ENCODE measurements at places on chromosomes 1 and 21.

- DNase-seq = peak; percentile 78
Observed at GRCh38 chr1:207944571-207944970, 33.6 kb upstream of the CD34 start.

DNA sequence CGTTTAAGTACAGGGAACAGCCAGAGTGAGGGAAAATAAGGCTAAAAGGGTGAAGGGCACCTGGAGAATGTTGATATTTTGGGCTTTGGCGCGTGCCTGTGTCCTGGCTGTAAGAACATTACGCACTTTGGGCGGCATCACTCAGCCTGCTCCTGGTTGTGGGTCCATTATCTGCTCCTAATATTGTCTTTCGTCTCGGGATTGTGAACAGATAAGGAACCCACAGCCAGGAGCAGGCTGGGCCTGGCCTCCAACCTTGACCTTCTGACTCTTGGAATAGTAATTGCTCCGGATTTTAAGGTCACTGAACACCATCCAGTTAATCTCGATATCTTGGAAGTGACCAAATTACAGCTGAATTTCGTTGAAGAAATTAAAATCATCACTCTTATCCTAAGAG, 61.9 kb downstream of the TCP10L start:
- DNase-seq = peak; percentile 48

DNA sequence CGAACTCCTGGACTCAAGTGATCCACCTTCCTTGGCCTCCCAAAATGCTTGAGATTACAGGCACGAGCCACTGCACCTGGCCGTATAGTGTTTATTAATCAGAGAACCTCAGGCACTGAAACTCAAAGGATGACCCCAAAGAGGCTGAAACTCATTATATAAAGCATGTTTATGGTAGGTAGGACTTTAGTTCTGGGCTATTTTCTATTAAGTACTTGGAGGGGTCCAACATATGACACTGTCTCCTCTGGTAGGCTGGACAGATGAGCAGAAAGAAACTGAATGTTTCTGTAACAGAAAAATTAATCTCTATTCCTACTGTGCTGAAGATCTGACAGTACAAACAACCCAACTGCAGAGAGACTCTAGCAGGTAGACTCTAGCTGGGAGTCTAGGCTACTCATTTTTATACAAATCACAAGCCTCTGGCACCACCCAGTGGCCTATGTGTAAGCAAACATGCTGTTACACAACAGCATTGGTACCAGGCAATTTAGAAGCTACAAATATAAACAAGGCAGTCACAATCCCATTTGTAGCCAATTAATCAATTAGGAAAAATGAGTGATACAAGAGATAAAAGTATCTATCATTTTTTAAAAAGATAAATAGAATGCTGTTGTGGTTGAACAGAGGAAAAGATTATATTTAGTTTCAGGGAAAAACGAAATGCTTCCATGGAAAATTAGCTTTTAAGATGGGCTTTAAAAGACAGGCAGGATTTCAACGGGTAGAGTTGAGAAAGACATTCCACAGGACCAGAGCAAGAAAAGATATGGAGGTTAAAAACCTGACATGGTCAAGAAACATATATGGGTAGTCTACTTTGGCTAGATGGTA, 10.4 kb downstream of the DCAF8 start:
- DNase-seq = peak; percentile 57

DNA sequence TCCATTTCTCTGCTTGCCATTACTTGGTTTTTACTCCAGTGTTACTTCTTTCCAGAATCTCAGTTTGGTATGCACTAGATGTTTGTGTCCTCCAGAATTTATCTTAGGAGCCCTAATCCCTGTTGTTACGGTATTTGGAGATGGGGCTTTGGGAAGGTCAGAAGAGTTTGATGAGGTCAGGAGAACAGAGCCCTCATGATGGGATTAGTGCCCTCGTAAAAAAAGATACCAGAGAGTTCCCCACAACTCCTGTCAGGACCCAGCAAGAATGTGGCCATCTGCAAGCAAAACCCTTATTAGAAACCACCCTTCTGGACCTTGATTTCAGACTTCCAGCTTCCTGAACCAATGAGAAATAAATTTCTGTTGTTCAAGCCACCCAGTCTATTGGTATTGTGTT, 98.0 kb downstream of the ADAMTS1 start:
- DNase-seq = no peak

DNA sequence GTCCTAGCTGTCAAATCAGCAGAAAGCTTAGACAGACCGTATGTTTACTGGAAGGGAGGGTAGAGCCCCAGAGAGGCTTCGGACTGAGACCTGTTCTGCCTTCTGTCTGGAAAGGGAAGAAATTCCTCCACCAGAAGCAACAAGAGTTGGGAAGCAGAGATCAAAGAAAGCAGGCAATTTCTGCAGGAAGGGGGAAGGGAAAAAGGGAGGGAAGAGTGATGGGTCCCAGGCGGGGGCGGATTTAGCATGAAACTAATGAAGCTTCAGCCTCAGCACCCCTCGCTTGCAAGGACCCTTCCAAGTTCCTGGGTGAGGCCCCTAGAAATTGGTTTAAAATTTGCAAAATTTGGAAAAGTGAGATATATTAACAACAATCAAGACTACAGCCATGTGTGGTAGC, 26.6 kb upstream of the FAM20B start:
- DNase-seq = no peak

DNA sequence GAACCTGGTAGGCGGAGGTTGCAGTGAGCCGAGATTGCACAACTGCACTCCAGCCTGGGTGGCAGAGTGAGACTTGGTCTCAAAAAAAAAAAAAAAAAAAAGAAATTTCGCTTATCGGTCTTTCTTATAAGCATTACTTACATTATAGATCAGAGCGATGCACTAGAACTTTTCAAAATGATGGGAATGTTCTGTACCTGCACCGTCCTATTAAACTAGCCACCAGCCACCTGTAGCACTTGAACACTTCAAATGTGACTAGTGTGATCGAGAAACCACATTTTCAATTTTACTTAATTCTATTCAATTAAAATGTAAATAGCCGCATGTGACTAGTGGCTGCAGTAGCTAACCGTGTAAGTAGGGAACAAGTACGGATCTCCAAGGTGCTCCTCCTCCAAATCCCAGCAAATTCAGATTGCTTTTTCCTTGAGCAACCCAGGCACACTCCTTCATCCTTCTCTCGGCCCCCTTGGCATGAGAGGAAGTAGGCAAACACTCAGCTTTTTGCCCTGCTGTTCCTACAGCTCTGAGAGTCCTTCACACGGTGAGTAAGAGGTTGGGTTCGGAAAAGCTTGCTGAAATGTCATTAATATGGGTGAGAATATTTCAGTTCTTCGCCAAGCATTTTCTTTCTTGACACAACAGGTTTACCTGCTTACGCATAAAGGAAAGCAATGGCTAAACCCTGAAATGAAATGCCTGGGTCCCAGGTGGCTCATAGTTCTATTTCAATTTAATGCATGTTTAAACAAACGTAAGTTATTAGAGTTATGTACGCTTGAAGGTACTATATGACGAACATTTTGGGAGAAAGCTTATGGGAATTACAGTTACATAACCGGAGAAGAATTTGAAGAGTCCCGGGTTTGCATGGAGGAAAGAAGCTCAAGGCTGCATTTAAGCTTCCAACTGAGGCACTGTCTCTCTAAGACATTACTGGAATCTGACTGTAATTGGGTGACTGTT, 69.5 kb upstream of the HUNK start:
- DNase-seq = no peak

GRCh38 chr1:160375788-160376524, 9.1 kb downstream of the NHLH1 start:
- DNase-seq = no peak

DNA sequence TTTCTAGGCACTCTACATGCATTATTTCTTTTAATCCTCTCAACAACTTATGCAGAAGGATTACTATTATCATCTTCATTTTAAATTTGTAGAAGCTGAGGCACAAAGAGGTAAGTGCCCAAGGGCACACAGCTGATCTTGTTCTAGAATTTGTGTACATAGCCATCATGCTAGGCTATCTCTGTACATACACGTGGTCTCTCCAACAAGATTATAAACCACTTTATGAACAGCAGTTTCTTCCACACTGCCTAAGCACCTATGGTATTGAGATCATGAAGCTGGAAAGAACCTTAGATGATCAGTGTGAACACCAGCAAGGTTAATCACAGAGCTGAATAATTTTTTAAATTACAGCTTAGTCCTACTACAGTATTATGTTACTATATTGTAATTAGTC, 28.9 kb downstream of the UCHL5 start:
- DNase-seq = no peak

- peak; percentile 29 for DNase-seq
Observed at GRCh38 chr1:39061951-39062350, 35.8 kb downstream of the NDUFS5 start.

DNA sequence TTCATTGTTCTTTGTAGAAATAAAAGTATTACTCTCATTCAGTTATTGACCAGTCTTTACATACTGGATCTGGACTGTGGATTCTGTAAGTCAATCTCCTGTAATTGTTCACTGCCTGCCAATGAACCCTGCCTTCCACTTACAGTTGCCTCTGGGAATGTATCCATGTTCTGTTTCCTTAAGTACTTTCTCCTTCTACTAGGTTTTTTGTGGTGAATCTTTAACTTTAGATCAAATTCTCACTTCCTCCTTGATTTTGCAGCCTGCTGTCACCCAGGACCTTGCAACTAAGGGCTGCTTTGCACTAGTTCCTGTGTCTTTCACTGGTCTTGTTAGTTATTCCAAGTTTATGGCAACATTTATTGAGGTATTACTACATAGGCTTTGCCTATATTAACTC, 28.2 kb upstream of the ANKRD13C start:
- no peak for DNase-seq

DNA sequence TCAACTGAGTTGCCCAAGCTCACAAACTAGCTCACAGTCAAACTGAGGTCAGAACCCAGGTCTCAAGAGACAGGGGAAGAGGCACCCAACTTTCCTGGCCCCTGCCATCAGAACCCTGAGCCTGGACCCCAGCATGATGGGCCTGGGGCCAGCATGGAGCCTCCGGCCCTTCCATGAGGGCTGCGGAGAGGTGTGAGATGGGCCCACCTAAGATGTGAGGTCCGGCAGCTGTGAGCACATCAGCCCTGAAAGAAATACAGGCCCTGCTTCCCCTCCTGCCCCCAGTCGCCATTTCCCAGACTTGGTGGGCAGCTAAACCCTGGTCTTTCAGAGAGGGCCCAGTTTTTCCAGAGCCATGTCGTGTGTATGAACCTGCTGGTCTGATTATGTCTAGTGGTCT, 30.6 kb downstream of the QSOX1 start:
- DNase-seq = no peak

DNA sequence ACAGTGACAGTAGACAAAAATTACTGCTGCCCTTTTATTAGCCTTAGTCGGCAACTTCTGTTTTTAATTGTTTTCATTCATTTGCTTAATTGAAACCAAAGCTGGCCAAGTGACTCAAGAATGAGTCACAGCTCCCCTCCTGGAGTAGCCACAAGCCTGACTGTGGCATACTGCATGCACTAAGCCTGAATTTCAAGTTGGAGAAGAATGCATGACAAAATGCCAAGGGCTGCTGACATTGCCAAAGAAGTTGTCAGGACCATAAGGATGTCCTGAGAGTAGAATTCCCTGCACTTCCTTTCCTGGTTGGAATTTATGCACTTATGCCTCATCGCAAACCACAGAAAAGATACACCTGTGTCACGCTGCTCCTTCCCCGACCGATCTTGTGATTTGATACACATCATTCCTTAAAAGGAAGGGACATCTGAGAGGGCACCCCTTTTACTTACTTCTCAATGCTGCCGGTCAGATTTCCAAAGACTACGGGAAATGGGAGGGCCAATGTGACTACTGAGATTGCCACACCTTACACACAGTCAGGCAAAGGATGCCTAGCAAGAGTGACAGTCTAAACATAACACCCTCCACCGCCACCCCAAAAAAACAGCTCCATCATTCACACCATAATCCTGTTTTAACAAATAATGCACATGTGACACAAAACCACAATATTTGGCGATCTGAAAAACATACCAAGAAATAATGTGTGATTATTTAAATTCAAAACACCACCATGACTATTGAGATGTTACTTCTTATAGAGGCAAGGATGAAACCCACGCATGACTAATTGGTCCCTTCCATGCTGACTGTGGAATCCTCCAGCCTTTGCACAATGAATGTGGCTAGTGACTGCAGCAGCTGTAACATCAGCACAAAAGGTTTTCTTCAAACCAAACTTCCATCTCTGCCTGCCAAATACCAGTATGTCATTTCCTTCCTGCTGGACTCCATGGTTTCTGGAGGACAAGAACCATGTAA, 28.2 kb downstream of the VAV3 start:
- peak; percentile 78 for DNase-seq

GRCh38 chr1:33008051-33008914, 28.4 kb downstream of the AK2 start:
- DNase-seq = no peak
